ENCODE measurements at places on chromosomes 2 and 18. TPM values are rescaled to one million over a fixed set of nuclear protein-coding genes. Genes with fewer than 3 reads are reported as not detected.

Gene GALNT14
- 93.3 TPM for total RNA-seq

Gene HSBP1L1
- total RNA-seq = 13.1 TPM

- no peak for DNase-seq
Measured at GRCh38 chr18:64807560-64807959, 658.7 kb upstream of the LINC00305 start.

DNA sequence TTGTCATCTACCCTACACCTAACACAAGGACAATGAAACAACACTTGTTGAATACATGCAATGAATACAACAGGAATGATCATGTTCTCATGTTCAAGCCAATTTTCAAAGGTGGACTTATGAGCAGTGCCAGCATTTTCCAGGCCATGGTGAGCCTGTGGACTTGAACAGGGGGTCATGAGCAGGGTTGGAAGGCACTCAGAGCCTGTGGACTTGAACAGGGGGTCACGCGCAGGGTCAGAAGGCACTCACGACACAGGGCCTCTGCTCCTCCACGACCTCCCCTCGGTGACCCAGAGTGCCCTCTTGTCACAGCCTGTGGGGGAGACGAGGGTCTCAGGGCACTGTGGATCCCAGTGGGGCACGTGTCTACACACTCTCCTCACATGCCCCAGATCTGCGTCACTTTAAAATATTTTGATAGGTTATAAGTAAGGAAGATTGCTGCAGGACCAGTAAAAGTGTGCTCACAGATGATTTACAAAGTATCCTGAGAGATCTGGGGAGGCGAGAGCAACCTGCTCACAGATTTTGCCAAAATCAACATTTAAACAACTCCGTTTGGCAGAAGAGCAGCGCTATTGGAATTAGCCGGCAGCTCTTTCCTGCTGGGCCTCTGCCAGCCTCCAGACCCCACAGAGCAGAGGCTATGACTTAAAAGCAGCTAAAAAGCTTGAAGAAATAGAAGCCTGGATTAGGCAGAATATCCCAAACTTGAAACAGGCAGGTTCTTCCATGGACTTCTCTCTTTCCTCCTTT, 121.9 kb downstream of the TMEM18 start:
- DNase-seq = peak; percentile 11

DNA sequence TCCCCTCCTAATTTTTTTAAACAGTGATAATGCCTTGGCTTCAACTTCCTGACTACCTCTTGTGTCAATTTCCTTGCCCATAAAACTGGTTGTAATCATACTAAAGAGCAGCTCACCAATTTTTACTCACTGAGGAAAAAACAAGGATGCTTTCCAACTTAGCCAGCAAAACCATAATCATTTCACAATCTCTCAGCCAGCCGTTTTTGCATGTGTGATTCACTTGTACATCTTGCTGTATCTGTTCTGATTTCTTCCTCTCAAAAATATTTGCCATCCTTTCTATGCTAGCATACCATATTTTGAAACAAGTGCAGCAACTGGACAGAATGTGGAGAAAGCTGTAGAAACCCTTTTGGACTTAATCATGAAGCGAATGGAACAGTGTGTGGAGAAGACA, 60.7 kb downstream of the RAB27B start:
- peak; percentile 12 for DNase-seq

- DNase-seq = peak; percentile 82
Measured at GRCh38 chr2:100865816-100866460, 46.0 kb downstream of the NPAS2 start.

Data from renal cortical epithelial cell (primary cell).